ENCODE measurements at places on chromosomes 12 and 14.

- DNase-seq = no peak
These were observed 286.6 kb downstream of the AACS start for GRCh38 chr12:125351788-125352187.

GRCh38 chr12:12428961-12429657, 72.2 kb downstream of the BORCS5 start:
- no peak for DNase-seq

DNA sequence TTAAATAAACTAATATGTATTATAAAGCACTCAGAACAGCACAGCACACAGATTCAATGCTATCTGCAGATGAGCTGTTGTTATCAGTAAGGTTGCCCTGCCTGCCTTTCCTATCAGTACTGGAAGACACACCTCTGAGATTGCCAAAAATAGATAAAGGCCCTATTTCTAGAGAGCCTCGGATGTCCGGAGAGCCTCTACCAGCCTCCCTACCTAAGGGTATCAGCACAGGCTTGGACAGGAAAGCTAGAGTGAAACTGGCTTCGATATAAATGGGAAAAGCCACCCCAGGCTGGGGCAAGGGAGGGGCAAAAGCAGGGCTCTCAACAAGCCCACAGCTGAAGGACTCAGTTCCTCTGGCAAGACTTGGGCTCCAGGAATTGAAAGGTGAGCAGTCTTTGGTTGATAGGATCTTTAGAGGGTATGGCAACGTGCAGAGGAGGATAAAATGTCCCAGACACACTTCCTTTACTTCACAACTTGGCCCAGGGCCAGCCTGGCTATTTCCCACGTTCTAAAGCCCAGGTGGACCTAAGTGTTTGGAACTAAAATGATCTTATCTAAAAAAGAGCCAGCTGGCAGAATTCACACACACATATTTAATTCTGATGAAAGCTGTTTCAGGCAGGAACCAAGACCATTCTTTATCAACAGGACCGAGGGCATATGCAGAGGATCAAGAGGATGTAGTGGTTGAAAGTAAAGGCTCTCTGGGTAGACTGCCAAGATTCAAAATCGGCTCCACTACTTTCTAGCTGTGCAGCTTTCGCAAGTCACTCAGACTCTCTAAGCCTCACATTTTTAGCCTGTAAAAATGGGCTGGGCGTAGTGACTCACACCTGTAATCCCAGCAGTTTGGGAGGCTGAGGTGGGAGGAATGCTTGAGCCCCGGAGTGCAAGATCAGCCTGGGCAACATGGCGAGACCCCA, 37.8 kb upstream of the ITPR2 start:
- peak; percentile 100 for DNase-seq

- no peak for DNase-seq
These were observed 17.4 kb downstream of the HDAC7 start for GRCh38 chr12:47802312-47802711.

DNA sequence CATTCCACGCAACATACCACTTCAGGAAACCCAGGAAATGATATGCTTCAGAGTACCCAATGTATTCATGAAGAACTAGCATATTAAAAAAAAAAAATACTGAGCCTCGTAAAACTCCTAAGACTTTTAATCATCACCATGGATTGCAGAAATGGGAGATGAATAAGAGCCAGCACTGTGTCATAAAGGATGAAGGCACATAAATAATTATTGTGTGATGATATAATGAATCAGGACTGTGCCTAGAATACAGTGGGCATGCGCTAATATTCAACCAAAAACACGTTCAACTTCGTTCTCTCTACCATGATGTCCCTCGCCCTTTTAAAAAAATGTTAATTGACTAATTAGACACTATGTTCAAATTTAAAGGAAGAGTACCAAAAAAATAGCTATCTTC, 68.7 kb downstream of the CIT start:
- DNase-seq = no peak

DNA sequence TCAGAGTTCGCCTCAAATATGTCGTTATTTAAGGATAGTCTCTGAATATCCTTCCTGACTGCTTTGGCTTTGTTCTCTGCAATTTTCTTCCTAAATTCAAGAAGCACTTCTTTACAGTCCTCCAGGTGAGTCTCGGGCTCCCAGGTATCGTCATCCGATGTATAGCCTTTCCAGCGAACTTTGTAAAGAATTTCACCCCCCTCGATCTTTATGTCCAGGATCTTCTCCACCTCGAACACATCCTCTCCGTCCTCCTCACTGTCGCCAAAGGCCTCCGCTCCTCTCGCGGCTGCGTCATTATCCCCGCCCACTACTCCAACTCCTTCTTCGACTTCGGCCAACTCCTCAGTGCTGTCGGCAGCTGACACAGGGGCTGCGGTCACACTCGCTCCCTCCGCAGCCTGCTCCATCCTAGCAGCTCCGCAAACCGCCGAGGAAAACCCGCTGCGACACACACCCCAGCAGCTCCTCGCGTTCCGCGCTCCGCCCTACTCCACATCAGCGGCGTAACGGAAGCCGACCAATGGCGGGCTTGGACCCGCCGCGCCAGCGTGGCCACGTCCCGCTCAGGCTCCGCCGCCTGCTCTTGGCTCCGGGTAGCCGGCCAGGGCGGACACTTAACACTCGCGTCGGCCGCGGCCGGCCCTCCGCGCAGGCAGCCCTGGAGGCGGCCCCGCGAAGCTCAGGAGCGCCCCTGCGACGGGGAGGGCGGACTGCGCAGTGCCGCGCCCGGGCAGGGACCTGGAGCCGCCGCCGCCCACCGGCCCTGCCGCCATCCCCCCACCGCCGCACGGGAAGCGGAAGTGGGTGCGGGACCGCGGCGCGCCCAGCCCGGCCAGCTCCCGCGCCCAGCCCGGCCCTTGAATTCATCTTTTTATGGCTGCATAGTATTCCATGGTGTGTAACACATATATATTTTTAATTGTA, 4.1 kb downstream of the CD163L1 start:
- DNase-seq = no peak

DNA sequence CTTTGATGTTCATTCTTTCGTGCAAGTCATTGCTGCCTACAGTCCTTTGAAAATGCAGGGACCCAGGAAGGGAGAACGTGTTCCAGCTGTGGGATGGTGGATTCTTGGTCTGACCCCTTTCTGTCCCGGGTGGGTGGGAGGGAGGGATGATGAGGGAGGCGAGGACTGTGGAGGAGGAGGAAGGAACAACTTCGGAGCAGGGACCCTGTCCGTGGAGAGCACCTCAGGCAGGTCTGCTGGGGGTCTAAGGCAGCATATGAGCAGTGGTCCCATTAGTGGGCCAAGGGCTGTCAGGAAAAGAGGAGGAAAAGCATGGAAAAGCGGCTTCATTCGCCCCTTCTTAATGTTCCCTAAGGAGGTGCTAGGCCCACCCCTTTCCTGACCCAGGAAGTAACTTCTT, 36.0 kb downstream of the CACNA2D4 start:
- no peak for DNase-seq

- DNase-seq = no peak
These were observed 54.2 kb downstream of the ELK3 start for GRCh38 chr12:96248136-96248931.

GRCh38 chr14:51865953-51866747, 5.7 kb downstream of the GNG2 start:
- DNase-seq = no peak
